Activated naive CD4-positive, alpha-beta T cell (primary cell): ENCODE measurements at places on chromosomes 11 and 22.

DNA sequence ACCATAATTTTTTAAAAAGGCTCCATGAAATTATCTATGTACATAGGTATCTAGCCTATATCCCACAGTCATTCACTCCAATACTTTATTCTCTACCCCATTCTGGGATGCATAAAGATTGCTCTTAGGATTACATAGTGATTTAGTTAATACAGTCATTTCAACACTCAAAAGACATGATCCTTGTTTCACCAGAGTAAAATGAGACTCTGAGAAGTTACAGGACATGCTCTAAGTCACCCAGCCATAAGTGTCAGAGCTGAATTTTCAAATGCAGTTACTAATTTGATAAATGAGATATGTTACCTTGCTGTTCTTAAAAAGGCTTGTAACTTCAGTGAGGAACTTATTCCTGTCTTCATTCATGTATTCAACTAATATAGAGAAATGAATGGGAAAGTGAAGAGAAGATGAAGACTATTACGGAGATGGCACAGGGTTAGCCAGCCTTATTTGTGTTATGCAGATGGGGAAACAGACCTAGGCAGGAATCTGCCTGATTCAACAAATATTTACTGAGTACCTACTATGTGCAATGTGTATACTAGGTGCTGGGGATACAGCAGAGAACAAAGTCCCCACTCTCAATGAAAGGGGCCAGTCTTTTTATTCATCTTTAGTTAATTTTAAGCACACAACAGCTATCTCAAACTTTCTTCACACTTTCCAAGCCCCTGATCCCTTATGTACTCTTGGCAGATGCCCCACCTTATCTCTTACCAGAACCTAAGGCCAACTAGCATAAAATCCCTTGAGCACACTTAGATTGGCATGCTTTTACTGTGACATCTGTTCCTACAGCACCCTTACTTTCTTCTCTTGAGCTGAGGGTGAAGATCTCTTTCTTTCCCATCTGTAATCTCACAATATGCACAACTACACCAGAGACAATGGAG lies 21.6 kb downstream of the MAPK1 start:
- DNase-seq: no peak

DNA sequence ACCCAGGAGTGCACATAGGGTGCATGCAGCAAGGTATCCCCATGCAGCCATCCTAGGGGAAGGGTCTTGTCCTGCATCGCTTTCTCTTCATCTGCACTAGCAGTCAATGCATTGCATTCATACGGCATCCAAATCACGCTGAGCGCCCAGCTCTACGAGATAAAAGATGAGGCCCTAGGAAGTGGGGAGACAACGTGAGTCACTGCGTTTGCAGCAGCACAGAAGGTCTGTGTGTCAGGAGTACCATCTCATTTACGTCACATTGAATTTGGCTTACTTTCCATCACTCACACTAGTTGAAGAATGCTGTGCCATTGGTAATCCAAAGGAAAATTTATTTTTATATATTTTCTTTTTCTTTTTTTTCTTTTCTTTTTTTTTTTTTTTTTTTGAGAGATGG lies 2.5 kb upstream of the ST14 start:
- no peak for DNase-seq

DNA sequence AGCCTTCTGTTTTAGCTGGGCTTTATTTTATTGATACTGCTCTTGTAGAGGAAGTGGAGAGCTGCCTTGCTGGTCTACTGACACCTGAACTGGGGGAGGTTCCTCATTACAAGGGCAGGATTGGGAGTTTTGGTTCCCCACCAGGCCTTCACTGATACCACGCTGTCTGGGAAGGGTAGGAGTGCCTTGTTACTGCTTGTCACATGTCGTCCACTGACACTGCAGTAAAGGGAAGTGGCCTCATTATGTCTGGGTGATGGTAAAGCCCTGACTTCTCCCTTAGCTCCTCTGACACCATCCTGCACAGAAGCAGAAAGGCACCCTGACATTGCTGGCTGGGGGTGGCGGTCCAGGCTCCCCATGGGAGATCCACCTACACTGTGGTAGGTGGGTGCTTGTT lies 38.7 kb upstream of the ELF5 start:
- no peak for DNase-seq

GRCh38 chr11:43927925-43928707 lies 14.3 kb upstream of the C11orf96 start:
- no peak for DNase-seq

GRCh38 chr11:8697054-8697453 lies 14.5 kb downstream of the RPL27A start:
- DNase-seq: no peak

GRCh38 chr22:32874976-32875375 lies 73.5 kb downstream of the TIMP3 start:
- no peak for DNase-seq

GRCh38 chr22:31284281-31285155 lies 7.8 kb downstream of the PIK3IP1 start:
- DNase-seq: no peak

DNA sequence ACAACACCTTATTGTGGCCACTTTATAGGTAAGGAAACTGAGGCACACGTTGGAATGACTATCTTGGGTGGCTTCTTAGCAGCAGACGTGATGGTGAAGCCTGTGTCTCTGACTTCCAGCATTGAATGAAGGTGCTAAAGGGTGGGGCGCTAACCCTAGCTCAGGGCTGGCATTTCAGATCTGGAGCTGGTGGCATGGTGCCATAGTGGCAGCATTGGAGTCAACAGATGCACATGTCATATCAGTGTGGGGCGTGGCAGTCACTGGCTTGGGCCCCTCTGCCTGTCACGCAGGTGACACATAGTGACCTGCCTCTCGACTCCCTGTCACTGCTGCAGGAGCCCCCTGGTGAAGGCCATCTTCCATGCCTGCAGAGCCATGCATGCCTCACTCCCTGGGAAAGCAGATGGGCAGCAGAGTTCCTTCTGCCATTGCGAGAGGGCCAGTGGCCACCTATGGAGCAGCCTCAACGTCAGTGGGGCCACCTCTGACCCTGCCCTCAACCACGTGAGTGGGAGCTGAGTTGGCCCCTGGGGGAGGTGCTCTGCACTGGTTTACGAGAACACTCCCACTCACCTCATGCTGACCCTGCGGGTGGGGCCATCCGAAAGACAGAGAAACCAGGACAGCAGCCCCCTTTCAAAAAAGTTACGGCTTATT lies 14.8 kb downstream of the SHISA8 start:
- DNase-seq: no peak

DNA sequence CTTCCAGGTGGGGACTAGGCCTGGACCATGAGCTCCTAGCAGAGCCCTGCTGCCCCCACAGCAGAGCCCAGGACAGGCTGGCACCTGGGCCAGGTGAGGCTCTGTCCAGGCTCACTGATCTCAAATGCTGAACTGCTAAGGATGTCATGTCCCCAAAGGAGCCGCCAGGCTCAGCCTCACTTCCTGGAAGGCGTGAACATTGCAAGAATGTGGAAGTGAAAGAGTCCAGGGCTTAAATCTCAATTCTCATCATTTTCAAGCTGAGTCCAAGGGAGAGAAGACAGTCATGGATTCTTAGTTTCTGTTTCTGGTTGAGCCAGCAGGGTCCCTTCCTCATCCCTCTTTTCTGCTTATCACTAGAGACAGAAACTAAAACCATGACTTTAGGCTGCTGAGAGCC lies 5.0 kb downstream of the ASCL2 start:
- DNase-seq: no peak

DNA sequence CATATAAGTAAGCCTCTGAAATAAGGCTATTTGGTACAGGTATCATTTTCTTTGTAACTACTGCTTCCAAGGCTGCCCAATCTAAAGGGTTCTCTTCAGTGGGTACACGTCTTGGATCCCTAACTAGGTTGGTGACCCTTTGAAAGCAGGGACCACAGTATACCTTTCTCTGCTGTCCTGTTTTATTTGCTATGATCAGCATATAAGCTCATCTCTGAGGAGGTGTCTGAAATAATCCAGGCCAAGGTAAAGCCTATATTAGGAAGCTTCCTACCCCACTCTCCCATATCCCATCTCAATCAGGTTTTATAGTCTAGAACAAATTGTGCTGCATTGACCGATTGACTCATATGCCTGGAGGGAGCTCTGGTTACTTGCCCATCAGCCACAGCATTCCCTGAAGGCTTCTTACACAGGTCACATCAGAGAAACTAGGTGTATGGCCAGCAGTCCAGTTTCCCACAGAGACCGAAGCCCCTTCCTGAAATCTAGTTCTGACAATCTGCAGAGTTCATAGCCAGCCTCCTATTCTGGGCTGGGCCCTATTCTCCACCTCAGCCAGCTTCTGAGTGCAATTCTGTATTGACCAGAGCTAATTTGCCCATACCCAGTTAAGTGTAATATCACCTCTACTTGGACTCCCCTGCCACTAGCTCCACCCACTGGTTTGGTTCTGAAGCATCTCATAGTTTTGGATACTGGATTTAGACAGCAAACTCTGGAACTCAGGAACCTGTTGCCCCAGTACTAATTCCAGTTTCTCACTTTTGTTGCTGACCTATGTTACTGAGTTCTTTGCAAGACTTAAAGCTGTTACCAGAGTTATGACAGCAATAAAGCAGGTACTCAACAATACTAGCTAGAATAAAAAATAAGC lies 62.1 kb upstream of the ARHGAP20 start:
- no peak for DNase-seq

DNA sequence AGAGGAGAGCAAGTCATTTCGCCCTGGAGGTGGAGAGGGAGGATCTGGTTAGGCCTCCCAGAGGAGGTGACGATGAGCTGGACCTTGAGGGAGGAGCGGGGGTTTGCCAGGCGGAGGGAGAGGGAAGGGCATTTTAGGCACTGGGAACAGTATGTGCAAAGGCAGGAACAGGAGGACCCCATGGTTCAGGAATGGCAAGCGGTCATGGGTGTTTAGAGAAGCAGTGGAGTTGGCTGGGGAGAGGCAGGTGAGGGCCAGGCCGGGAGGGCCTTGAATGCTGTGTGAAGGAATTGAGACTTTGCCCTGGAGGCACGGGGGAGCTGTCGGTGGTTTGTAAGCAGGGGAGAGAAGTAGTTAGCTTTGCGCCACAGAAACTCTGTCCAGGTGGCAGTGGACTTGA lies 10.3 kb downstream of the PRDM11 start:
- no peak for DNase-seq

- no peak for DNase-seq
These were observed 18.4 kb downstream of the MTMR3 start for GRCh38 chr22:29901354-29901753.

- no peak for DNase-seq
These were observed 76.2 kb downstream of the ARHGAP32 start for GRCh38 chr11:129115652-129116586.

DNA sequence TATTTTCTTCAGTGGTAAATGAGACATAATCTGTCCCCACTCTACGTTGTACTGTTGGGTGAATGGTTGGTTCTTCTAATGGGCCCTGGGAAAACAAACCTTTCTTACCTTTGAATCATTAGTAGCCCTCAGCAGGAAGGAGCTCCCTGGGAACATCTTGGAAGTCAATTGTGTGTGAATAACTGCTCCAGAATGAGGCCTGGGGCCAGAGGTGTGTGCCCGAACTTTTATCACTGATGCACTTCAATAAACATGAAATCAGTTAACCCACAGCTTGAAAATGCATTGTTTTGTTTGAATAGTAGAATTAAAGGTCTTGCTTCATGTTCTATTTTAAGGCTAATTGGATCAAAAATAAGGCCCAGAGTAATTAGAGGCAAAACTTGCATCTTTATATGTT lies 67.1 kb downstream of the NAV2 start:
- no peak for DNase-seq

- DNase-seq: no peak
These were observed 77.7 kb downstream of the GAB2 start for GRCh38 chr11:78339945-78340344.

DNA sequence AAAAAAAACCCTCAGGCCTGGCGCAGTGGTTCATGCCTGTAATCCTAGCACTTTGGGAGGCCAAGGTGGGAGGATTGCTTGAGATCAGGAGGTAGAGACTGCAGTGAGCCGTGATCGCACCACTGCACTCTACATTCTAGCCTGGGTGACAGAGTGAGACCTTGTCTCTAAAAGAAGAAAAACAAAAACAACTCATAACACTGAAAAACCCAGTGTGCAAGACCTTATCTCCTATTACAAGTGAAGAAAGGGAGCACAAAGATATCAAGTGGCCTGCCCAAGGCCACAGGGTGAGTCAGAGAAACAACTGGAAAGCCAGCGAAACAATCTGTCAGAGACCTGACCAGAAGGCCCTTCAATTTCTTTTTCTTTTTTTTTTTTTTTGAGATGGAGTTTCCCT lies 2.5 kb downstream of the TXN2 start:
- no peak for DNase-seq
